ENCODE measurements at places on chromosomes 12 and 14.

- DNase-seq: no peak
Observed at GRCh38 chr12:2332236-2332635, 279.4 kb downstream of the CACNA1C start.

DNA sequence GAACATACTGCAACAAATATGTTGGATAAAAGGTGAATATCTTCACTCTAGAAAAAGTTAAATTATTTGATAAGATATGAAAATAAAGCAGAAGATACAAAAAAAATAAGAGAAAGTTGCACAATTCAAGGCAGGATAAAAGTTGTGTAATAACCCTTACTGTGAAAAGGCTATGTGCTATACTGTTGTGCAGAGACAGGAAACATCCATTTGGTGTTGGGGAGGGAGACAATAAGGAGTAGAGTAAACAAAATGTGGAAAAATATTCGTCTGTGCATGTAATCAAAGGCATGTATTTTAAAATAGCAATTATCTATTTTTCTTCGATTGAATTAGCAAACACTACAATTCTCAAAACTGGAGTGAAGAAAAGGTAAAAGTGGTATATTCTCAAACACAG is 34.8 kb downstream of the PTHLH start:
- DNase-seq: no peak

- DNase-seq: no peak
Observed at GRCh38 chr12:5655120-5655519, 223.2 kb downstream of the NTF3 start.

- DNase-seq: no peak
Observed at GRCh38 chr12:98213556-98213955, 301.8 kb upstream of the TMPO start.

DNA sequence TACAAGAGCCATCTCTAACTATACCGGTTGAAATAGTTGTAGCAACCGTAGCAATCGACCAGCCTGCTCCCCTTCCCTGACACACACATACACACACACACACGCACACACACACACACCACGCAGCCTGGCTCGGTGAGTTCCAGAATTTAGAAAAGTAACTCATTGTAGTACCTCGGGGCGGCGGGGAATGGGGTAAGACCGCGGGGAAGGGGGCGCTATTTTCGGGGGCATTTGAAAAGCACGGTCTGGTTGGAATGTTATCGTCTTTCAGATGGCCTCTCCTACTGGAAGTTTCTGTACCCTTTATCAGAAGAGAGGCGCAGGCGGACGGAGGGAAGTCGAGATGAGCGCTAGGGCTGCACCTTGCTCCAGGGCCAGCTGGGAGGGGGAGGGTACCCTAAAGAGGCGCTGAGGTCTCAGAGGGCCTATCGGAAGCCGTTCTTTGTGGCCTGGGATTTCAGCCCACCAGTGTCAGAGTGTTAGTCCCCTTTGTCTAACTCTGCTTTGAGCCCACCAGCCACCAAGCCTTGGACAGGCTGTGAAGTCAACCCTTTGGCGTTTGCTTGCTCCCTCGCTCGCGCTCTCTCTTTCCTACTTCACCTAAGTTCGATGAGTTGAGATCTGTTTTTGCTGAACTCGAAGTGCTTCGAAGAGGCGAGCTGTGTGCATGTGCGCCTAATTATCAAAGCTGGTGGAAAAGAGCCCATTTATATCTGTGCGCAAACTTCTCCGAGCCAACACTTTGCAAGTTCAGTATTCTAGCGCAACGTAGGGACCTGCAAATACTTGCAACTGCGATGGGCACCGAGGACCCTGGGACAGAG is 837 bp downstream of the COL2A1 start:
- DNase-seq: no peak

DNA sequence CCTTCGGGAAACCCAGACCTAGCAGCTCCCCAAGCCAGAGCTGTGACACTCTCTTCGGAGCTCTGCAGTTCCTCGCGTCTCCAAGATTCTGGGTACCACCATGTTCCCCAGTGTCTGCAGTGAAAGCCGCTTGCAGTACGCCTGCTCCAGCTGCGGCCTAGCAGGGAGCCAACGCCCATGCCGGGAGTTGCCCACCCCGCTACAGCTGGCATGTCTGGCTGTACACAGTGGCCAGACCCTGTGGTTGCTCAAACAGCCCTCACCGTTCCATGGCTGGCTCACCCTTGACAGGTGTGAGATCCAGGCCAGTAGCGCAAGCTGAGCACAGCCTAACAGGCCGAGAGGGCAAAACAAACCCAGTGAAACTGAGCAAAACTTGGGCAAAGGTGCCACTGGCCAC is 503.8 kb upstream of the RPL10L start:
- DNase-seq: no peak

GRCh38 chr14:49999826-50000379 is 107.0 kb downstream of the ARF6 start:
- DNase-seq: no peak

GRCh38 chr12:18296909-18297280 is 35.6 kb downstream of the PIK3C2G start:
- DNase-seq: no peak

DNA sequence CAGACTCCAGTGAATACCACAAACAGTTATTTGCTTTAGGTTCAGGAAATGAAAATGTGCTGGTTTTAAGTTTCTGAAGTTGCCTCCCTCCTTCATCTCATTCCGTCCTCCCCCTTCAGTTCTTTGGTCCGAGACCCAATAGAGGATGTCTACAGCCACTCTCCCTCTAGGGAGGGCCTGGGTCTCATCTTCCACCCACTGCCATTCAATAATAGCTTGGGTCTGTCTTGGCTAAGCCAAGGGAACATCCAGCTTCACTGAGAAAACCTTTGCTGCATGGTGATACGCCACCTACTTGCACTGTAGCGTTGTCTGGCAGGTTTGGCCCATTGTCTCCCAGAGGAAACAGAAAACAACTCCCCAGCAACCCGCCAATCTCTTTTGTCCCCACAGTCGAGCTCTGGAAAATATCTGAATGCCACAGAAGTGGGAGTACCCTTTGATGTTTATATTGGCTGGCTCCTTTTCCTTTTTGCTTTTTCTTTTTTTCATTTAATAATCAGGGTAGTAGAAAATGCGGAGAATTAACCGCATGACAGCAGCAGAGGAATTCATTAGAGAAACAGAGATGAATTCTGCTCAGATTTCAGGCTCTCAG is 380.1 kb downstream of the RAD51B start:
- DNase-seq: no peak
